Breast epithelium (tissue), 4 donors: ENCODE measurements at places on chromosomes 2 and 18.

DNA sequence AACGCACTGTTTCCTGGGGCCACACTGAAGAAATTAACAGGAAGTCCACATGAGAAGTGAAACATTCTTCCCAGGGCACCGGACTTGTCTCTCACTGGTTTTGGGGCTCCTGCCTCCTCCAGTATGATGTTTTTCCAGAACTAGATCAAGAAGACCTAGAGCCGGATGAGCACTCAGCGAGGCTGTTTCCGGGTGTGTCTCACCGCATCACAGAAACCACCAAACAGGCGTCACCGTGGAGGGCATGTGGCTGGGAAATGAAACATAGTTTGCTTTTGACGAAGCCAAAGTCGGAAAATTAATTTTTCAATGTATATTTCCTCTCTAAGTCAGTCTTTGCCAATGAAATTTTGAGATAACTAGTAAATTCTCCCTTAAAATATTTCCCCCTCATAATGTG, 314.0 kb upstream of the SALL3 start:
- no peaks in the 10 kb centered on the region for H3K27me3 ChIP-seq
- no peak overlapping the region for H3K4me3 ChIP-seq
- DNase-seq: no peak
- no peaks in the 10 kb centered on the region for H3K36me3 ChIP-seq

DNA sequence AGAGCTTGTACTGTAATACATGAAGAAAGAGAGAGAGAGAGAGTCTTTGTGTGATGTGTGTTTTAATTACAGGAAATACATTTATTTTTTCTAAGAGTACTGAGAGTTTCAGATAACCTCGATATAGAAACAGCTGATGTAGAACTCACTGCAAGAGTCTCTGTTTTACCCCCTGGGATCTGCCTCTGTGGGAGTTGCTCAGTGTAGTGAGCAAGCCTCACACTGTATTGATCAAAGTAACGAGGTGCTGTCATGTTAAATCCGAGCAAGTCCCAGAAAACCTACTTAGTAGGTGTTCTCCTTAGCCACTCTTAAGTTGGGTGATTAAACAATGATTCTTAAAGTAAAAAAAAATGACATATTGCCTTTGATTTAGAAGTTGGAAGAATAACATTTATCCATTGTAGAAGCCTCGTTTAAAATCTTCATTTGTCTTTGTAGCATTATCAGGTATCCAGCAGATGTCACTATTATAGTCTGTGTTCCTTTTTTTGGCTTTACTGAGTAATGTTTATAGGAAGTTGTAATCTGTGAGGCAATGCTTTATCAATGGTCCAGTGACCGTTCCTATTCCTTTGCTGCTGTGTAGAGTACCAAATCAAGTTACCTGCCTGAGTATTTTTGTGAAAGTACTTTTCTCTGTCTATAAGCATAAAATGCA, 219.0 kb downstream of the MYO3B start:
- H3K27me3 ChIP-seq: no peaks in the 10 kb centered on the region
- H3K36me3 ChIP-seq: no peaks in the 10 kb centered on the region
- no peak overlapping the region for H3K4me3 ChIP-seq
- no peak for DNase-seq

DNA sequence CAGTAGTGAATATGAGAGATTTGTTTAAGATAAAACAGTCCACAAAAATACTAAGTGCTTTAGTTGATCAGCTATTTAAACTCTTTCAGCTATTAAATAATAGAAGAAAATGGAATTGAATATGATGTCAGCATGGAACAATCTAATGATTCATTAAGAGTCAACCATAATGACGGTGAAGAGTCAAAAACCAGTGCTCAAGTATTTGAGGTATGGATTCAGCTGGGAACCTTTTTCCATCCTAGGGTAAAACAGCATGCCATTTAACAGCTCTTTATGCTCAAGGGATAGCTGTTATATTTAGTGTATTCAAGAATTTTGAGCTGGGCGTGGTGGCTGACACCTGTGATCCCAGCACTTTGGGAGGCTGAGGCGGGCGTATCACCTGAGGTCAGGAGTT, 29.7 kb downstream of the CARF start:
- DNase-seq: no peak
- no peaks in the 10 kb centered on the region for H3K27me3 ChIP-seq
- no peaks in the 10 kb centered on the region for H3K4me1 ChIP-seq
- peaks cover 3% of the 10 kb centered on the region for H3K36me3 ChIP-seq
- no peak overlapping the region for H3K27ac ChIP-seq
- no peak overlapping the region for H3K4me3 ChIP-seq

- no peaks in the 10 kb centered on the region for H3K36me3 ChIP-seq
- H3K4me3 ChIP-seq: no peak overlapping the region
- no peaks in the 10 kb centered on the region for H3K4me1 ChIP-seq
- H3K27ac ChIP-seq: no peak overlapping the region
These were observed 160.4 kb upstream of the PID1 start for GRCh38 chr2:229431327-229431954.

DNA sequence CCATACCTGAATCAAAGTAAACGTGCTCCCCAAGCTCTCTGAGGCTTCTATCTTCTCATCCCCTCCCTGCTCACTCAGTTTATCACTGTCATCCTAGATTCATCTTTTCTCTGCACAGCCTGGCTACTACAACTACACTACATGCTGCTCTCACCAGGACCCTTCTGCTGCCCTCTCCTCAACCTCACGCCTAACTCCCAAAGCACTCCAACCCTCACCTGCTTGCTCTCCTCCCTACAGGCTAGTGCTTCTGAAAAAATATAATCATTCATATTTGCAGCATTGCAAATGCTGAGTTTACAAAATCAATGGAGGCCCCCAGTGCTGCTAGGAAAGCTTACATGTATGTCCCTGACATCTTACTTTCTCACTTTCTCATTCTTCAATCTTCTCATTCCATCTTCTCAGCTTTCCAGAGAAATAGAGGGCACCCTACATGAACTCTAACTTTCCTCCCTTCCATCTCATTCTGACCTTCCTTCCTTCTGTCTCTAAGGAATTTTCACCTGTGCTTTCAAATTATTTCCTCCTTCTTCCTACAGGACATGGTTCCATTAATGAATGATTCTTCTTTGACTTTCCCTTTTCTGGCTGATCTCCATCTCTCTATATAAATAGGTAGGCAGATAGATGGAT, 36.3 kb downstream of the EVA1A start:
- H3K27ac ChIP-seq: no peak overlapping the region
- no peaks in the 10 kb centered on the region for H3K4me1 ChIP-seq
- no peak for DNase-seq
- H3K27me3 ChIP-seq: no peaks in the 10 kb centered on the region
- no peak overlapping the region for H3K4me3 ChIP-seq

- H3K27ac ChIP-seq: no peak overlapping the region
- H3K36me3 ChIP-seq: no peaks in the 10 kb centered on the region
- H3K4me3 ChIP-seq: no peak overlapping the region
- H3K4me1 ChIP-seq: no peaks in the 10 kb centered on the region
- no peaks in the 10 kb centered on the region for H3K27me3 ChIP-seq
These were observed 71.7 kb upstream of the WDR75 start for GRCh38 chr2:189369566-189369965.

- H3K36me3 ChIP-seq: no peaks in the 10 kb centered on the region
- H3K4me1 ChIP-seq: no peaks in the 10 kb centered on the region
- no peak overlapping the region for H3K4me3 ChIP-seq
- no peaks in the 10 kb centered on the region for H3K27me3 ChIP-seq
- DNase-seq: no peak
These were observed 16.2 kb downstream of the C2orf76 start for GRCh38 chr2:119350311-119350998.

GRCh38 chr2:228344531-228344930, 163.0 kb upstream of the SPHKAP start:
- H3K4me1 ChIP-seq: no peaks in the 10 kb centered on the region
- no peak for DNase-seq
- H3K27ac ChIP-seq: no peak overlapping the region
- H3K27me3 ChIP-seq: no peaks in the 10 kb centered on the region
- no peak overlapping the region for H3K4me3 ChIP-seq
